ENCODE measurements at places on chromosomes 2 and 18. TPM values are rescaled to one million over a fixed set of nuclear protein-coding genes. Genes with fewer than 3 reads are reported as not detected.

- DNase-seq, result no peak
Measured at GRCh38 chr2:26925100-26925791, 45.2 kb upstream of the MAPRE3 start.

- DNase-seq, result no peak
Measured at GRCh38 chr2:20071397-20072383, 20.3 kb upstream of the LAPTM4A start.

MTLN gene
- total RNA-seq, result 10.1 TPM

DNA sequence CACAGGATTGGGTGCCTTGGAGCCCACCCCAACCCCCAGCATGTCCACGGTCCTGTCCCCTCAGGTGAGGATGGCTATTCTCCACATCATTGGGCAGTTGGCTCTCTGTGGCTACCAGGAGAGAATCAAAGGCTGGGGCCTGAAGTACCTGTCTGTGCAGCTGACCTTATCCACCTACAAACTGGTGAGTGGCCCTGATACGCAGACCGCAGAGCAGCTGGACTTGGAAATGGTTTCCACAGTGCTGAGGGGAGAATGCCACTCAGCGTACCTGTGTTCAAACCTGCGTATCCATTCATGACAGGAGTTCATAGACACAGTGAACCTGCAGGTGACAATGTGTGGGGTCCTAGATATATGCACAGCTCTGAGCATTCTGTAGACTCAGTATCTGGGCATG is 21.6 kb downstream of the MROH2A start:
- DNase-seq, result no peak

DNA sequence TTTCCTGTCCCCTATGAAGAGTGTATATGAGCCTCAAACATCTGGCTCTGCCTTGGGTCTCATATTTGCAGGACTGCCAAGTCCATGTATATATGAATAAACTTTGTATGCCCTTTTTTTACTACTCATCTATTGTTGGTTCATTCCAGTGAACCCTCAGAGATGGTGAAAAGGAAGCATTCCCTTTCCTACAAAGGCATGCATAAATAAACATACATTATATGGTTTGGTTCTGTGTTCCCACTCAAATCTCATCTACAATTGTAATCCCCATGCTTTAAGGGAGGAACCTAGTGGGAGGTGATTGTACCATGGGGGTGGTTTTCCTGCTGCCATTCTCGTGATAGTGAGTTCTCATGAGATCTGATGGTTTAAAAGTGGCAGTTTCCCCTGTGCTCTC is 534.2 kb downstream of the SPAG16 start:
- no peak for DNase-seq

- DNase-seq, result no peak
Measured at GRCh38 chr2:55887901-55888624, 35.5 kb downstream of the EFEMP1 start.

DNA sequence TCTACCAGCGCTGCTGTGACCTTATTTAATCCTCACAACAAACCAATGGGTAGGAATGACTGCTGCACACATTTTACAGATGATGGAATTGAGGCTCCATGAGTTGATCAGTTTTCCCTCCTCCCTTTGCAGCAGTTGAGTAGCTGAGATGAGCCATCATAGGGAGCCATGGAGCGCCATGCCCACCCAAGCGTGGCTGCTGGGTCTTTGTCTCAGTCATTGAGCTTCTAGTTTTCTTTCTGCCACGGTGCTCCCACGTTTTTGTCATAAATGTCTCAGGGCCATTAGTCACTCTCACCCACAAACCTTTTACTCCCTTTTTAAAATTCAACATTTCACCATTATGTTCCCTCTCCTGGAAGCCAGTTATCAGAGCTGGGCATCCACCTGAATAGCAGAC is 45.8 kb downstream of the TMEM17 start:
- no peak for DNase-seq

DNA sequence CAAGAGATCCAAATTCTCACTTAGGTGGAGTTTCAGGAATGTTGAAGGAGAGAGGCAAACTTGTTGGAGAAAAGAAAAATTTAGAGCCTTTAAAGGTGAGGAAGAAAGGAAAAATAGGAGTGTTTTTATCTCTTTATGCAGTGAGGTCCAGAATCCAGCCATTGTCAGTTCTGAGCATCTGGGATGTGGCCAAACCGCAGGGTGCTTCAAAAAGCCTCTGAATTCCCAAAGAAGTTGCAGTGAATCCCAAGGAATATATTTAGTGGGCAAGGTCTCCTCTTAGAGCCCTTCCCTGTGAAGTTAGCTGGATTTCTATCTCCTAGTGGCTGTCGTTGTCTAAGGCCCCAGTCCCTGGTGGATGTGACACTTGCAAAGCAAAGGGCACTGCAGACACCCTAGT is 51.2 kb downstream of the MTCL1 start:
- no peak for DNase-seq

SLC4A3 gene
- 32.1 TPM for total RNA-seq

RGPD4 gene
- not detected for total RNA-seq

SP3 gene
- total RNA-seq, result 215 TPM

GRCh38 chr2:176388861-176389260 is 119.6 kb downstream of the MTX2 start:
- no peak for DNase-seq

GRCh38 chr18:9665314-9665713 is 42.8 kb upstream of the RAB31 start:
- DNase-seq, result no peak

TIGD1 gene
- total RNA-seq, result 11.2 TPM

Measured in occipital lobe (tissue), 3 donors.